Thyroid gland (tissue), 4 donors: ENCODE measurements at places on chromosomes 1 and 21. TPM values are rescaled to one million over a fixed set of nuclear protein-coding genes. Genes with fewer than 3 reads are reported as not detected.

DNA sequence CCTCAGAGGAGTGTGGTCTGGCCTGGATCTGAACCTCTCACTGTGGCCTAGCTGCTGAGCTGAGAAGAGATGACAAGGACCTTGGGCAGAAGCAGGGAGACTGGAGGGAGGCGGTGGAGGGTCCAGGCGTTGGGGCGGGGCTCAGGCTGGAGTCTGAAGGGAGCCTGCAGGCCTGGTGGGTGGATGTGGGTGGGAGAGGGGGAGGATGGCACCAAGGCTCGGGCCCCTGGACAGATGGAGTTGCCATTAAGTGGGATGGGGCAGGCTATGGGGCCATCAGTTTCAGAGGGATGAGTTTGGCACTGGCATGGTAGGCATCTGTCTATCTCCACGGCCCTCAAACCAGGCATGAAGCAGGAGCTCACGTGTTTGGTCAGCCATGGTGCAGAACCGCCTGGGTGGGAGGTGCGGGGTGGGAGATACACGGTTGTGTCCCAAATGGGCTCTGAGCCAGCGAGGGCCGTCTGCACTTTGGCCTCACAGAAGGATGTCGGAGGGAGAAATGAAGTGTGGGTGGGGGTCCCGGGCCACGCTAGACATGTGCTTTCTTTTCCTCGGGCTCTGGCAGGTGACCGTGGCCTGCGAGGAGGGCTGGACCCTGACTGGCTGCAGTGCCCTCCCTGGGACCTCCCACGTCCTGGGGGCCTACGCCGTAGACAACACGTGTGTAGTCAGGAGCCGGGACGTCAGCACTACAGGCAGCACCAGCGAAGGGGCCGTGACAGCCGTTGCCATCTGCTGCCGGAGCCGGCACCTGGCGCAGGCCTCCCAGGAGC lies 23.6 kb downstream of the PCSK9 start:
- DNase-seq, result no peak

GRCh38 chr21:46500224-46500861 lies 41.7 kb downstream of the DIP2A start:
- no peak for DNase-seq

TMEM82 gene
- not detected for total RNA-seq

DNA sequence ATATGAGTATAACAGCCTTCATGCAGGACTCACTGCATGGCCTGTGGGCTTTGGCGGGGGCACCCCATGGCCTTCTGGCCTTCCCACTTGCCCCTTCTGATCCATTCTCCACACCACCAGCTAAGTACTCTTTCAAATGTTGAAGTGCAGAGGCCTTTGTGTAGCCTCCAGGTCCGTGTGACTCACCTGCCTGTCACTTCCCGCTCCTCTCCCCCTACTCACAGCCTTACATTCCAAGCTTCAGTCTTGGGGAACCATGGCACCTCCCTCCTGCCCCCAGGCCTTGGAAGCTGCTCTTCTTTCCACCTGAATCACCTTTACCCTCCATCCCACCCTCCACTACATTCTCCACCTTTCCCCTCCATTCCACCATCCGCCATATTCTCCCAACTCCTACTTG lies 69.6 kb downstream of the PGM1 start:
- DNase-seq, result no peak

DNA sequence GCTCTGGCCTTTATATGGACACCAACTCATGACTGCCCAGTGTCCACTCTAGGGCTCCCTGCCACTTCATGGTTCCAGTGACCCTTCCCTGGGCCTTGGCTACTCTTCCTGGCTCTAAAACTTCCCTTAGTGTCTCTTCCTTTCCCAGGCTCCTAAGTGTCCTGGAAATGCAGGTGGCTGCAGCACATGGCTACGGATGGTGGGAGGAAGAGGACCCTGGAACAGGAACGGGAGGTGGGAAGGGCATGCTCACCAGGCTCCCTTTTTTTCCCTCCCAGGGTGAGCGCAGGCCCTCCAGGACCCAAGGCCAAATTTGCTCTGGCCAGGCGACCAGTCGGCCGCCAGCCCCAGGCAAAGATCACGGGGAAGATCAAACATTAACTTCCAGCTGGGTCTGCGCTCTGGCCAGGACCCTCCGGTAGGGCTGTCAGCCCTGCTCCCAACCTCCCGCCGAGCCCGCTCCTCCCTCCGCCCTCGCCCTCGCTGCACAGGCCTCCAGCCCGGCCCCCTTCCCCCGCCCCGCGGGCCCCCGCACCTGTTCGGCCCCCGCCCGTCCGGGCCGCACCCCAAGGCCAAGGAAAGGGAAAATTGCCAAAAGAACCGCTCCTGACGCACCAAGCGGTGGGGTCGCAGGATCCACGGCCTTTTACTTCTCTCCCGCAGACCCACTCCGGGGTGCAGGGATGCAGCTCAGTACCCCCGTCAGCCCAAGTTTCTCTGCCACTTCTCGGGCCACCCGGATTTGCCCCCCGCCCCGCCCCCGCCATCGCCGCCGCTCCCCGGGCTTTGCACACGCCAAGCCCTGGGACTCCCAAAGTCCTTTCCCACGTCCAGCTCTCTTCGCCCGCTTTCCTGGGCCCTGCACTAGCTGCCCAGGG lies 894 bp downstream of the TCEA3 start:
- DNase-seq, result peak; percentile 70

GRCh38 chr21:42049578-42050430 lies 21.3 kb upstream of the UMODL1 start:
- no peak for DNase-seq

RIIAD1 gene
- not detected for total RNA-seq
